ENCODE measurements at places on chromosomes 4 and X.

GRCh38 chr4:47831026-47831679, 6.7 kb downstream of the CORIN start:
- DNase-seq: no peak

GRCh38 chr4:78331965-78332364, 219.6 kb upstream of the ANXA3 start:
- no peak for DNase-seq

GRCh38 chr4:153198719-153199118, 5.5 kb upstream of the TRIM2 start:
- DNase-seq: no peak

GRCh38 chr4:18641334-18641733, 619.8 kb upstream of the LCORL start:
- DNase-seq: no peak

- no peak for DNase-seq
Observed at GRCh38 chr4:88799900-88800299, 102.3 kb upstream of the NAP1L5 start.

DNA sequence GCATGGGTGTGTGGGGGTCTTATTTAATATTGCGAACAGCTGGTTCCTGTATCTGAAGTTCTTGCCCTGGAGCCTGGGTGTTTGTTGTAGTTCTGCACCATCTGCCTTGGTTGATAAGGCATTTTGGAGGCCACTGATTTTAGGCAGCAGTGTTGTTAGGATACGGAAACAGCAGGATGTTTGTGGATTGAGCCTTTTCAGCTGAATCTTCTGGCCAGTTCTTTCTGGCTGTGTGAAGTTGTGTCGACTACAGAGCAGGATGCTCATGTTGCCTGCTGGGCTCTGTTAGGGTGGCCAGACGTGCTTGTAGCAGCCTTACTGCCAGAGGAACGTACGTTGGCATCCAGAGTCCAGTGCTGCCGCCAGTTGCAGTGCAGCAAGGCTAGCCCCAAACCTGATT, 134.2 kb downstream of the PTTG2 start:
- no peak for DNase-seq

GRCh38 chrX:23662853-23663252, 4.4 kb upstream of the PRDX4 start:
- DNase-seq: no peak

Data from stimulated activated naive CD4-positive, alpha-beta T cell (primary cell).